ENCODE measurements at places on chromosomes 4 and X.

GRCh38 chrX:39721566-39722279 is 376.0 kb downstream of the BCOR start:
- DNase-seq = no peak

DNA sequence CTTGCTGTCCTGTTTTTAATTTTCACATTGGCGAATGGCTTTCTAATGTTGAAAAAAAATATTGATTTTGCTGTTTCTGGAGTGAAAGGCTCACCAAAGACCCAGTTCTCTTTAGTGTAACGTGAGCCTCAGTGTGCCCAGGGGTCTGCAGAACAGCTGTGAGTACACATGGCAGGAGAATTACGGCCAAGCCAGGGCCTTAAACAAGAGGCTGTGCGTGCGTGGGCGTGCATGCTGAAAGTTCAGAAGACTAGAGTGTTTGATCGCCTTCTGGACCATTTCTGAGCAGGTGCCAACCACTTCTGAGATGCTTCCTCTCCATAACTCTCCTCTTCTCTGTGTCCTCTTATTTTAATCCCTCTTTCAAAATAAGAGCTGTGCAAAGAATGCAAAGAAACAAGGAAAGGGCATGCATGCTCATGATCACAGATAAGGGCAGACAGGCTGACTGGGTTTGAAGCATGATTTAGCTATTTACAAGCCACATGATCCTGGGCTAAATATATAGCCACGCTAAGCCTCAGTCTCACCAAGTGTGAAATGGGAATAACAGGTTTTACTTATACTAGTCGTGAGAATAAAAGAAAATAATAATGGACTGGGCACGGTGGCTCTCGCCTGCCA is 9.9 kb downstream of the PHEX start:
- no peak for DNase-seq

GRCh38 chrX:41779030-41779564 is 55.1 kb downstream of the GPR82 start:
- DNase-seq = no peak

- no peak for DNase-seq
These were observed 20.5 kb upstream of the GPR78 start for GRCh38 chr4:8559524-8560264.

- DNase-seq = no peak
These were observed 36.5 kb downstream of the HERC3 start for GRCh38 chr4:88628746-88629145.

- no peak for DNase-seq
These were observed 13.1 kb downstream of the DCHS2 start for GRCh38 chr4:154478547-154478946.

GRCh38 chr4:125235971-125236370 is 78.8 kb upstream of the FAT4 start:
- no peak for DNase-seq

GRCh38 chrX:63283348-63283747 is 67.8 kb downstream of the SPIN4 start:
- DNase-seq = no peak
